ENCODE measurements at places on chromosomes 1 and 21.

GRCh38 chr1:119275145-119276134 lies 93.1 kb upstream of the HAO2 start:
- no peak for DNase-seq

DNA sequence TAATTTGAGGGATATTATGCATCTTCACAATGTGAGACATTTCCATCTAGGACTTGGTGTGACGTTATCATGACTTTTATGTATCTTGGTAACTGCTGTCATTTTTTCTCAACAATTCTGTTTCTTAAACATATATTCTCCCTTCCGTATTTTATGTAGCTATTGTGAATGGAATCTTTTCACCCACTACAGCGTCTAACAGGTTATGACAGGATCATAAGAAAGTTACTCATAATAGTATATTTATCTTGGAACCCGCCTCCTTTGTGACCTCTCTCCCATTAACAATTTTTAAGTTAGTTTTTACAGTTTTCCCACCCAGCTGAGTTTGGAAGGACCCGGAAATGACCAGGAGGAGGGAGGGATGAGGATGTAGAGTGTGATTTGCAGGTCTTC lies 6.8 kb upstream of the DMRTA2 start:
- DNase-seq = no peak

DNA sequence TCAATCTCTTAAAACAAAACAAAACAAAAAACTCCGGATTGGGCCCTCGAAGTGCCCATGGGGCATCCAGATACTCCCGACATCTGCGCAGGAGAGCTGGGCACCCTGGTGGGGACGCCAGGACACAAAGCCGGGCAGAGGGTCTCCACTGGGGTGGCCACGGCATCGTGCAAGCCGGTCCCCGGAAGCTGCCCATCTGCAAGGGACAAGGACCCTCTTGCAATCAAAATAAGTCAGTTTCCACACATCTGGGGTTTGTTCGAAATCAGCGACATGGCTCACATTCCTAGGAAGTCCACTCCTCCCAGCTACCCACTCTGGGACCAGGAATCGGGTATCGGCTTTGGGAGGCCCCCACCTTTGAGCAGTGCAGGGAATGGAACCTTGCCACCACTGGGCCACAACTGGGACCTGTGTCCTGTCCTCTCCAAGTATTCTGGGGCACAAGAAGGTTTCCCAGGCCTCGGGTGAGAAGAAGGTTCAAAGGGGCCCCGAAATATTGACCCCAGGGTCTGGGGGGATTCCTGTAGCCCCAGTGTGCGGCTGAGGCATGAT lies 4.6 kb upstream of the PRDM16 start:
- DNase-seq = no peak

DNA sequence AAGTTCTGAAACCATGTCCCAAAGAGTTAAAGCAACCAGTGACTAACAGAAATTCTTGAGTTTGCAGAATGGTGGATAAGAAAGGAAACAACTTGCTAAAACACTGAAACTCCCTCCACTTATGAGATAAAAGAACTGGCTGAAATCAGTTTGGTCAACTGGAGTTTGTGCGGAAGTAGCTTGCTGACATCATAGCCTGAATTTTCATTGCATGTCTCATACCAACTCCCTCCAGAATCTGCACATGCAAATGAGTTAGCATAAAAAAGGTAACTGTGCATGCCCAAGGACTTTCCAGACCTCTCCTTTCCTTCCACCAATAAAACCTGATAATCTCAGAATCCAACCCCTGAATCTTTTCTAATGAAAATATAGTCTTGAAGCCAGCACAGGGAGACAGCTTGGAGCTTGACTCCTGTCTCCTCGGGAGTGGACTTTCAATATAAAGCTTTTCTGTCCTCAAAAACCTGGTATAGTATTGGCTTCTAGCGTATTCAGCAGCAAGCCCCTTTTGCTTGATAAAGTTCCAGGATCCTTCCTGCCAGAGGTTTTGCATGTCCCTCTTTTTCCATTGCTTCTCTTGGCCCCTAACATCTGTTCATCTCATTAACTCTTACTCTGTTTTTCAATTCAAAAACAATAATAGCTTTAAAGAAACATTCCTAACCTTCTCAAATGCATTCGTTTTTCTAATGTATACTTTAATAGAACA lies 785.8 kb upstream of the ADGRL4 start:
- no peak for DNase-seq

- DNase-seq = no peak
Measured at GRCh38 chr21:43015906-43016540, 41.7 kb downstream of the PKNOX1 start.

- DNase-seq = no peak
Measured at GRCh38 chr1:67987046-67987799, 63.2 kb downstream of the DIRAS3 start.

DNA sequence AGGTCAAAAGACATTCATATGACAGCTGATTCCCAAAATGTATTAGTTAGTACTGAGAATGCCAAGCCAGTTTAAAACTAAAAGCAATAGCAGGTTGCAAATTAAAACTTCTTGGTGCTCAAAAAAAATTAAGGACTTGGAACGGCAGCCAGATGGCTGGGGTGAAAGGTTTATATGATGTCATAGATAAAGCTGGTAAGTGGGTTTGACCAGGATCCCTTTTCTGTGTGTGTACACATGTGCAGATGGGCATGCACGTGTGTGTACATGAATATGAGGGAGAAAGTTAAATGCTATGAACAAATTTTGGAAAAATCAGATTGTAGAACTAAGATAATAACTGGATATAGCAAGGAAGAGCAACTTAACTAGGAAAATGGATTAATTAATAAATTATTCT lies 39.1 kb upstream of the DPH5 start:
- no peak for DNase-seq

- no peak for DNase-seq
Measured at GRCh38 chr1:216640100-216640499, 83.1 kb downstream of the ESRRG start.

GRCh38 chr1:232655028-232655745 lies 25.3 kb upstream of the SIPA1L2 start:
- no peak for DNase-seq

- no peak for DNase-seq
Measured at GRCh38 chr1:147283011-147283410, 40.5 kb downstream of the CHD1L start.

GRCh38 chr1:31750858-31751510 lies 13.2 kb downstream of the ADGRB2 start:
- DNase-seq = no peak

DNA sequence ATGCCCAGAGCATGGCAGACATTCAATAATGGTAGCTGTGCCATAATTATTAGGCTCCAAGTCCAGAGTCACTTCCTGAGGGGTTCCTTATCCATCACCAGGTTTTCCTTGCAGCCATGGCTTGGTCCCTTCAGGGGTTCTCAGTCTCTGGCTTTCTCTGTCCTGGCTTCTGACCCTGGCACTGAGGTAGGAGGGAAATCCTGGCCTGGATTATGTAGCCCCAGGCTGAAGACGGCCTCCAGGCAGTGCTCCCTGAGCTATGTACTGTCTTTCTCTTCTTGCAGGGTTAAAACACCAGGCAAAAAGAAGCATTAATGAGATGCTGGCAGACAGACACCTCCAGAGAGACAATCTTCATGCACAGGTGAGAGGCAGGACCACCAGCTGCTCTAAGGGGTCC lies 9.5 kb upstream of the PADI3 start:
- no peak for DNase-seq

- DNase-seq = peak; percentile 29
Measured at GRCh38 chr1:156920233-156921052, at the start of gene LRRC71. TSS of gene LRRC71 (plus strand) at chr1:156920632. CDS start at chr1:156920804, 172 bp downstream.

DNA sequence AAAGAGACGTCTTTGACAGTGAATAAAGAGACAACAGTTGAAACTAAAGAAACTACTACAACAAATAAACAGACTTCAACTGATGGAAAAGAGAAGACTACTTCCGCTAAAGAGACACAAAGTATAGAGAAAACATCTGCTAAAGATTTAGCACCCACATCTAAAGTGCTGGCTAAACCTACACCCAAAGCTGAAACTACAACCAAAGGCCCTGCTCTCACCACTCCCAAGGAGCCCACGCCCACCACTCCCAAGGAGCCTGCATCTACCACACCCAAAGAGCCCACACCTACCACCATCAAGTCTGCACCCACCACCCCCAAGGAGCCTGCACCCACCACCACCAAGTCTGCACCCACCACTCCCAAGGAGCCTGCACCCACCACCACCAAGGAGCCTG lies 68.5 kb downstream of the TPR start:
- no peak for DNase-seq

DNA sequence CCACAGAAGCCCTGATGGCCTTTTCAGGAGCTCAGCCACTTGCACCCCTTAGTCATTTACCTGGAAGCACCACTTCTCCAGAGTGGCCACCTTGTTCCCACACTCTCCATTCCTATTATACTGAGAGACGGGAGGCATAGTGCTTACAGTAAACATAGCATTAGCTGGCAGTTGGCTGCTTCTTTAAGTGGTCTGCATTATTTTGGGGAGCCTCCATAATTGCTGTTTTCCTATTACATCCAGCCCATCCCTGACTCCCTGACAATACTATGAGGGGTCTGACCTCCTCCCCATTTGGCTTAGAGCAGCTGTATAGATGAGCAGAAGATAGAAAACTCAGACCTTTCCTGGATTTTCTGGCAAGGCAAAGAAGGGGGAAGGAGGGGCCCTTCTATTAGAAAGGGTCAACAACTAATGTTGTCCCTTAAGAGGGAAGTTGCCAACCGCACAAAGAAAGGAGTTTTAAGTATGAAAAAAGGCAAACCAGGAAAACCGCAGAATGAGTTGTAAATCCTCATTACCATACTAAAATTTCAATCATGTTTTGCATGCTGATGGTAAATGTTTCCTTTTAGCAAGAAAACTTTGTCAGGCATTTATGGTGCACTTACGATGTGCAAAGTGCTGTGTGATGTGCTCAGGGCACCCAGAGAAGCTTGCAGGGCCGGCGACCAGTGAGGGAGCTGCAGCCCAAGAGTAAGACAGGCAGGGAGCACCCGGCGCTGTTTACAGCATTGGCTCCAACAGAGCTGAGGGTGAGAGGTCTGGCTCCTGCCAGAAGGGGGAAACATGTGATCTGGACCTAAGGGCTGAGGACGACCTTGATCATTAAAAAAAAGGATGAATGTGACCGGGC lies 167.3 kb downstream of the ZZZ3 start:
- no peak for DNase-seq

GRCh38 chr1:110112656-110113055 lies 413 bp downstream of the UBL4B start:
- no peak for DNase-seq

DNA sequence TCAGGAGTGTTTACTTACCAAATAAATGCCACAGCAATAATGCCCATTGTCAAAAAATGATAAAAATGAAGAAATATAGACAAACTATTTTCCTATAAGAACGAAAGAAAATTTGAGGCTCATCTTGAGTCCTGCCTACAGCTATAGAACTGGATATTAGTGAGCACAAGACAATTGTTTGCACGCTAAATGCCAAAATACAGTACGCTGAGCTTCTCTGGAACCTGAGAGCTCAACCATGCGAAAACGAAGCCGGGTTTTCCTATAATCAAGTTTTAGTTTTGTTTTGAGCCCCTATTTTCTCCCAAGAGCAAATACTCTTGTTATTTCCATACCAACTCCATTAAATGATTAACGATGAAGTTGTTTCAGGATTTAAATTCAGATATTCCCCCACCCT lies 42.0 kb upstream of the CCSAP start:
- no peak for DNase-seq

DNA sequence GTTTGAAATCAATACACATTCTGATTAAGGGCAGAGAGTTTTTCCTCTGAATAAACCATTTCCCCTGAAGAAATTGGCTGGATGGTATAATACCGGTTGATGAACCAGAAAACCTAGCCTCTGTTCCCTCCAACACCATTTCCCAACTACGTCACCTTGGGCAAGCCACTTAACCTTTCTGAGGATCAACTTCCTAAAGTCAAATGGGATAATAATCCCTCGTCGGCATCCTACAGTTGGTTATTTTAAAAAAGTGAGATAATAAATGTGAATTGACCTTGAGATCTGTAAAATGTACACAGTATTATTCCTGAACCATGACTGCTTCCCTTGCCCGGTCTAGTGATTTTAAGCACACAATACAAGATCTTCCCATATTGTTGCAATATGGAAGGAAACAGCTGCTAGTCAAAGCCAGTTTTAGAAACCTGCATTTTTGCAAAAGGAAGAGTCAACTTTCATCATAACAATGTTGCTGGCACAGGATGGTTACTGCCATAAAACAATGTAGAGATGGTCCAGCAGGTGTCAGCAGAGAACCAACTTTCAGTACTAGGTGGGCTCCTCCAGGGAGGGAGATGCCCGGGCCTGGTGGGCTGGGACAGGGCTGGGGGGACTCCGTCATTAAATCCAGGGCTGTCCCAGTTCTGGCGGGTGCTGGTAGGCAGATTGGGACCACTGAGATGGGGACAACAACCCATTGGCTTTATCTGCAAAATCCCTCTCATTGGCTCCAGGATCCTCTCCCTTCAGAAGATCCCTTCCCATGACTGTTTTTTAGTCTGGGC lies 5.2 kb upstream of the HLX start:
- no peak for DNase-seq

DNA sequence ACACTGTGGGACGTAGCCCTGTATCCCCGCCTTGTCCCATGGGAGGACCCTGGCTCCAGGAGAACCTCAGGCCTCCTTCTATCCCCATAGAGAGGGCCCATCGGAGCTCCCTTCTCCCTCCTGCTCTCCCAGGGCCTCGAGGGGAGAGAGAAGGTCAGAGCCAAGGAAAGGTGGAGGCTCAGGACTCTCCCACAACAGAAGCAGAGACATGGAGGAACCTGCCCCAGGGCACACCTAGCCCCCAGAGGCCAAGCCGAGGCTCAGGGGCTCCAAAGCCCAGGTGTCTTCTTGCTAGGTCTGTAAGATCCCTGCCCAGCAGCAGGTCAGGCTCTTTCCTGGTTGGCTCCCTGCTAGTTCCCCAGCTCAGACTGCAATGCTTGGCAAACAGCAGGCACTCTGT lies 34.4 kb upstream of the ARF1 start:
- DNase-seq = no peak

DNA sequence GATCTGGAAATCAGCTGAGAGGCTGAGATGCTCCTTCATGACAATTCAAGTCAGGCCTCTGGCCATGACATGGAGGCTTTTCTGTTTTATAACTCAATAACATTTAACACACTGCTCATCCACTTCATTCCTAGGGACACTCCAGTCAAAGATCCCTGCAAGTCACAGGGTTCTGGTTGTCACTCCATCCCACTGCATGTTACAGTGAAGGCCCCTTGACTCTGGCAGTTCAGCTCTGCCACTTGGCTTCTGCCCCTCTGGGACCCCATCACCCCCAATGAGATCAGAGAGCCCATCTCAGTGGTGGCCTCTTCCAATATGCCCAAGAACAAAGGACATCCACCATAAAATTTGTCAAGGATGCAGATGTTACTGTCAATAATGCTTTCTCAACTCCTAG lies 10.0 kb upstream of the FAM110D start:
- no peak for DNase-seq

Measured in stimulated activated CD8-positive, alpha-beta memory T cell treated with anti-CD3 and anti-CD28 coated beads, Interleukin-4, amount 100 ng/mL, for 1 hour (primary cell).